ENCODE measurements at places on chromosomes 7 and 10.

DNA sequence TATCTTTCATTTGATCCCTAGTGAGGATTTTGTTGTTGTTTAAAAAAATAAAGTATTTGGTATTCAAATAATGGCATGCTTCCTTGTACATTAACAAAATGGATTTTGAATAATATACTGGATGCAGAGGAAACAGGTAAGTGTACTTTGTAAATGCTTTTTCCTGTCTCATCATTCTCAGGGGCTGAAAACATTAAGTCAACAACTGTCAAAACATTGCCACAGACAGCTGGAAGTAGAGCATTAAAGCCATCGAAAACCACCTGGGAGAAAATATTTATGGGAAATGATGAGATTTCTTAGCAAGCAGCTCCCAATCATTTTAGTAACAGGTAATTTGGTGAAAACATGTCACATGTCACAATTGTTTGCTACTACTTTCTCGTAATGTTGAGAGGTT is 10.7 kb downstream of the TAS2R39 start:
- DNase-seq = no peak

- DNase-seq = no peak
Measured at GRCh38 chr7:47384755-47385535, 197.0 kb downstream of the TNS3 start.

DNA sequence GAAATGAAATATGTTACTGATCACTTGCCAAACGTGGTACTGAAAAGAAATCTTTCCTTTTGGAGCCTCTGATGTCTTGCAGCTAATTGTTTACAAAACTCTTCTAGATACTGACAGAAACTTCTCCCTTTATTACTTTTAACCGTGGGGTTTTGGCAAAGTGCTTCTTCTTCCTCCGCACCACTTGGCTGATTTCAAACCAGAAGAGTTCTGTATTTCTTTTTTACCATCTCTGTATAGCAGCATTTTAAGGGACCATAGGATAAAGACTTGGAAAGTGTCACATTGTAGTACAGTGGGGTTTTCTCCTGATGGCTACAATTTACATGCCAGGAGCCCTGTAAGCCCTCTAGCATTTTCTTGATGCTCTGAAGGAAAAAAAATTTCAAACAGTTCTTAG is 21.9 kb upstream of the CREB5 start:
- DNase-seq = no peak

DNA sequence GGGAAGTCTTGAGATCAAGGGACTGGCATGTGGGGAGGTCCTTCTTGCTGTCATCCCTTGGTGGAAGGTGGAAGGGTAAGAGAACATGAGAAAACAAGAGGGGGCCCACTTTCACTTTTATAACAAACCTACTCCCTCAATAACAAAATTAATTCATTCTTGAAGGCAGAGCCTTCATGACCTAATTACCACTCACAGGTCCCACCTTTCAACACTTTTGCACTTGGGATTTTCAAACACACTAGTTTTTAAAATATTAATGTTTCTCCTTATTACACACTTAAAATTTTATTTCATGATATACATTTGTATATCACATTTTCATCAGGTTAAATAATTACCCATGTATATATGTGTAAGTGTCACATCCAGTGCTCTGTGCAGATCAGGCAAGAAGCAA is 2.0 kb downstream of the ST7 start:
- no peak for DNase-seq

DNA sequence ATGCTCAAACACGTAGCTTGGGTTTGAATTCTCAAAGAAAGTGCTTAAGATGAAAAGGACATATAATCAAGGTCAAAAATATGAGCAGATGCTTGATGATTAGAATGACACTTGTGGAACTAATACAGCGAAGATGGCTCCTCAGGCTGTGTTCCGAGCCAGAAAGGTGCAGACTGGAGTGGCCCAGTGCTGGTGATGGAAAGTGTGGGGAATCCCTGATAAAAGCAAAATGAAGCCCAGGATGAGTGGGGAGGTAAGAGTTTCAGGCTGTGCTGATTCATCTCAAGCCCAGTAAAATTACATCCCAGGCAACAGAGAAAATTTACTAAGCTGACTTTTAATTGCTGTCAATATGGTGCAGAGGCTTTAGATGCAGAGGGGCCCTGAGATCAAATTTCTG is 77.8 kb upstream of the IKZF1 start:
- DNase-seq = no peak

GRCh38 chr7:98357751-98358161 is 43.1 kb downstream of the BAIAP2L1 start:
- DNase-seq = no peak

- DNase-seq = no peak
Measured at GRCh38 chr7:44534501-44534900, 6.6 kb downstream of the NPC1L1 start.

DNA sequence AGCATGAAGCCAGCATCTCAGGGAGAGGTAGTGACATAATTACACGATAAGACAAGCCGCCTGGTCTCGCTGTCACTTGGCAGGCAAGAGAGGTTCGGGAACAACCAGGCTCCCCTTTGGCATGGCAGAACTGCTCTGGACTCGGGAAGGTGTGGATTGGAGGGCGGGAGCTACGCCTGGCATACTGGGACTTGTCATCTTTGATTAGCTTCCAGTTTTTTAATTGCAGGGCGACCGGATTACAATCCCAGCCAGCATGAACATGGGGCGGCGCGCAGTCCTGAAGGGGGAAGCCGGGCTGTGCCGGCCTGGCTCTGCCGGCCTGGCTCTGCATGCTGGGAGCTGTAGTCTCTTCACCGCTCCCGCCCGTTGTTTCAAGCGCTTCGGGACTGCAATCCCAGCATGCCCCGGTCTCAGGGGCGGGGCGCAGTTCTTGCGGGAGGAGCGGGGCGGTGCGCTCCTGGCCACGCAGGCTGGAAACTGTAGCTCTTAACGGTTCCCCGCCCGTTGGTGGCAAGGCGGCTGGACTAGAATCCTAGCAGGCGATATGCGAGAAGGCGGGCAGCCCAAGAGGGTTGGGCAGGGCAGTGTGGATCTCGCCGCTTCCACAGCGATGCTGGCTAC is 45.5 kb upstream of the ZNF716 start:
- DNase-seq = no peak

GRCh38 chr7:88147341-88147740 is 72.5 kb downstream of the SRI start:
- DNase-seq = no peak

GRCh38 chr7:155489158-155489840 is 31.4 kb downstream of the EN2 start:
- no peak for DNase-seq

DNA sequence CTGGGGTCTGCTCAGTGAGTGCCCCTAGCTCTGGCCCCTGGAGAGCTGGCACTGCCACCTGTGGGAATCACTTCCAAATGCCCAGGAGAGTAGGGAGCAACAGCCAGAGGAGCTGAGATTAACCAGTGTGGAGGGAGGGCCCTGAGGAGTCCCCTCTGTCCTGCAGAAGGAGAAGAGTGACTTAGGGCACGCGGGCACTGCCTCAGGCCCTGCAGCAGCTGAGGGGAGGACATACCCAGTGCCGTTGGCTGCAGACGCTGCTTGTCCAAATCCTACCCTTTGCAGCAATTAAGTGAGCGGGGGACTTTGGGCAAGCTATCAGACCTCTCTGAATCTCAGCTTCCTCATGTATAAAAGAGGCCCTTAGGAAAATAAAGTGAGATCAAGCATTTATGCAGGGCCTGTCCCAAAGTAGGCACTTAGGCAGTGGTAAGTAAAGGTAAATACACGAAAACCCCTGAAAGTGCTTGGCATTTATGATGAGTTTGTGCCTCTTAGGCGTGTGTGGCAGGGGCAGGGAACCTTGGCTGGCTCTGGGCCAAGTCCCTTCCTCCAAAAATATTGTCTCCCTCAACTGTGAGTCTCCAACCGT is 16.9 kb downstream of the PRF1 start:
- no peak for DNase-seq

GRCh38 chr7:21317966-21318915 is 109.6 kb upstream of the SP4 start:
- no peak for DNase-seq

- no peak for DNase-seq
Measured at GRCh38 chr10:20007426-20007825, 191.2 kb downstream of the PLXDC2 start.

DNA sequence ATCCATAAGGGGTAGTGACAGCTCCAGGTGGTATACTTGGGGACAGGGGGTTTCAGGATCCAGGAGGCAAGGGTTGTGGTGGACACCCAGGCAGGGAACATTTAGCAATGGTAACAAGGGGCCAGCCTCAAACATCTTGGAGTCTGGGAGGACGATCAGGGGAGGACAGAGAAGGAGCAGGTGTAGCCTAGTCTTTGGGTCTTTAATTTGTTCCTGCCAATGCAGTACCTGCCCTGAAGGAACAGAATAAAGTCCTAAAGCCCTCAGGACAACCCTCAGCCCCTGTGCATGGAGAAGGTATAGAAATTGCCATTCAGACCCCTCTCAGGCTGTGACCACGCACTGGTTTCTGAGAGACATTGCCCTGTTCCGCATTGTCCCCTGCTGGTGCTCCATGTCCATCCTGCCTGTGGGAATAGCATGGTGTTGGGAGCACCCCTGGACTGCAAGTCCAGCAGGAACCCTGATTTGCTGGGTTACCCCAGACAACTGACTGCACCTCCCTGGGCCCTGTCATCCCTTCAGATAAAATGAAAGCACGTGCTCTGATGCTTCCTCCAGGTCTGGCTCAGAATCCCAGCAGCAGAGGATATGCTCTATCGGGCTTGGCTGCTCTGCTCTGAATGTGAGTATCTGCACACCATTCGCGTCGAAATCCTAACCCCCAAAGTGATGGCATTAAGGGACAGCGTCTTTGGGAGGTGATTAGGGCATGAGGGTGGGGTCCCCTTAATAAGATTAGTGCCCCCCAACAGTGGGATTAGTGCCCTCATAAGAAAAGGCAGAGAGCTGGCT is 24.2 kb downstream of the DDC start:
- no peak for DNase-seq

GRCh38 chr7:16627236-16627635 is 18.3 kb downstream of the ANKMY2 start:
- no peak for DNase-seq

- DNase-seq = no peak
Measured at GRCh38 chr10:42769673-42770072, 12.9 kb upstream of the BMS1 start.

DNA sequence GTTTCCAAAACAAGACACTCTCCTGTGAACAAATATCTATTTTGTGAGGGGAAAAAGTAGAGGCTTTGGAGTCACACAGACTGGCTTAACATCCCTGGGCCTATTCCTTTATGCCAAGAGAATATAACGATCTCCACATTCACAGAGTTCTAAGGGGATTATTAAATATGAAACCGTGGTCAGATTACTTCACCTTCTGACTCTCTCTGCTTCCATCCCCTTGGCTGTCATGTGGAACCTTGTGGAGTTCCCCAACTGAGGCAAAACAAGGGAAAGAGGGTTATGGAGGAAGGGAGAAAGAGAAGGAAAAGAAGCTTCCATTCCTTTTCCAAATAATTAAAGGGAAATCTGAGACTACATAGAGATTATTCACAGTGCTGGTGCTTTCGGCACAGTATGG is 55.5 kb upstream of the ATP6V0A4 start:
- no peak for DNase-seq

DNA sequence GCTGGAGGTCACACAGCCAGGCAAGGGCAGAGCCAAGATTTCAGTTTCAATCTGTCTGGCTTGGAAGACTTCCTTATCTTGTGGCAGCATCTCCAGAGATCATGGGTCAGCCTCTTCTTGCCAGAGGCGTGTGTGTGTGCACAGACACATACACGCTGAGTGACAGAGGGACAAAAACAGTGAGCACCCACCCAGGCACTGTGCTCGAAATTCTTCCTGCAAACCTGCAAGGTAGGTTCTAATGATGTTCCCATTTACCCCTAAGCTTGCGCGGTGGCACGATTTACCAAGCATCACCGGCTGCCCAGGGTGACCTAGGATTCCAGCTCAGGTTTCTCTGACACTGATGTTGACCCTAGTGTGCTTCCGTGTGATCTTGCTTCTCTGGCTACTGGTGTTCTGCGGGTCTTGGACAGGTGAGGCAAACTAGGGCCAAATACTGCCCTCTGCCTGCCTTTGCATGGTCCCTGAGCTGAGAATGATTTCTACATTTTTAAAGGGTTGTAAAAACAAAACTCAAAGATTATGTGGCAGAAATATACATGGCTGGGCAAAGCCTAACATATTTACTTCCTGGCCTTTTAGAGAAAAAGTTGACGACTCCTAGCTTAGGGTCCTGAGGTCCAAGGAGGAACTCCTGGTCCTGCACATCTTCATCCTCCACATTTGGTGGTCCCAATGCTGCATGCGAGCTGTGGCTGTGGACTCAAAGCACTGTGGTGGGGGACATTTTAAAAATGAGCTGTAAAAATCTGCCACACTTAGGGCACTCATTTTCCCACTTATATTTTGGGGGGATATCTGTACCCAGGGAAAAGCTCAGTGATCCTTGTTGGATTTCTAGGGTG is 268.5 kb downstream of the RPS24 start:
- DNase-seq = no peak

GRCh38 chr10:132462463-132463332 is 65.7 kb downstream of the PWWP2B start:
- no peak for DNase-seq

GRCh38 chr7:74371381-74372341 is 82.0 kb upstream of the GTF2IRD1 start:
- no peak for DNase-seq

DNA sequence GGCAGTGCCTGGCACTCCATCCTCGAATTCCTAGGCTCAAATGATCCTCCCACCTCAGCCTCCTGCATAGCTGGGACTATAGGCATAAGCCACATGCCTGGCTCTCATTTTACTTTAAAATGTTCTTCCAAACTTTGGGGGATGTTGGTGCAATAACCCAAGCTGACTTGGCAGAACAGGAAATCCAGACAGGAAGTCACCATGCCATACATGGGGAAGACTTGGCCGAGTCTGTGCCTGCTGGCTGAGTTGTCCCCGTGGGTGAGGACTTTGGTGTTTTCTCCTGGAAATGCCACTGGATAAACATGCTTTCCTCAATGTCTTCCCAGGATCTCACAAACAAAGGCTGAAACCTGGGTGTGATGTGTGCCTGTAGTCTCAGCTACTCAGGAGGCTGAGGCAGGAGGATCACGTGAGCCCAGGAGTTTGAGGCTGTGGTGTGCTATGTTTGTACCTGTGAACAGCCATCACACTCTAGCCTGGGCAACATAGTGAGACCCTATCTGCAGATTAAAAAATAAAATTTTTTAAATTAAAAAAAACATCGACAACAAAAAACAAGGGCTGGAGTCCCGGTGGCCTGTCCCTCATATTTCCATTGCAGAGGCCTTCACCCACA is 19.8 kb downstream of the HKDC1 start:
- DNase-seq = no peak

GRCh38 chr7:127619681-127620405 is 1.9 kb upstream of the PAX4 start:
- DNase-seq = no peak

- DNase-seq = no peak
Measured at GRCh38 chr7:21915140-21915539, 30.6 kb downstream of the CDCA7L start.
